ENCODE measurements at places on chromosomes 2 and 18. TPM values are rescaled to one million over a fixed set of nuclear protein-coding genes. Genes with fewer than 3 reads are reported as not detected.
A peak's percentile ranks its signal among the peaks of the same experiment; 100 is the strongest.

DNA sequence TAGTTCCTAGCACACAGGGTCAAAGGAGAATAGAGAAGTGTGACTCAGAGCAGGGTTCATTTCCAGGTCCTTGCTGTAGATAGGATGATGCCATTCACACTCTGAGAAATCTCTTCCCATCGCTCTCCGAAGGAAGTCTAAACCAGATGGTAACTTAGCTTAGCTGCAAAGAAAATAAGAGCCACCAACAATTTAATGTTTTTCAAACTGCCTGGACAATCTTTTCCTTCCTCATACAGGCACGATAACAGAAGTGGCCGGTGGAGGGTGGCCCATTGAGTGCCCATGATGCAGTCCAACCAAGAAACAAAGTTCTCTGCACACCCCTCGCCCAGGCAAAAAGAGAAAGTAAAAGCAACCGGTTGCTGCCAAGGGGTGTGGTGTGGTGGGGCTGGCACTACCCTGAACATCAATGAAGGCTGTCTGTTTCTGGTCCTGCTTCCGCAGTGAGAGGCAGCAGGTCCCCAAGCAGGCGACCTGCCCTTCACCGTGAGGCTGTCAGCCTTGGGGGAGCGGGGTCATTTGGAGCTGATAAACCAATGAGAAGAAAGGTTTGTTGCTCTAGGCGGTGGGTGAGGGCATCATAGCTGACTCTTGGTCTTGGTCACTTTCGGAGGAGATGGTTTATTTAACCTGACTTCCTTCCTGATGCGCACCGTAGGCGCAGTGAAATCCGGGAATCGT is 105.6 kb upstream of the CD302 start:
- peak; percentile 17 for DNase-seq

- DNase-seq, result no peak
These were observed 144.3 kb upstream of the DAPL1 start for GRCh38 chr2:158650646-158651357.

- no peak for DNase-seq
These were observed 205.5 kb upstream of the MYT1L start for GRCh38 chr2:2536416-2537056.

GRCh38 chr2:44928483-44929158 is 12.9 kb upstream of the SIX3 start:
- no peak for DNase-seq

DNA sequence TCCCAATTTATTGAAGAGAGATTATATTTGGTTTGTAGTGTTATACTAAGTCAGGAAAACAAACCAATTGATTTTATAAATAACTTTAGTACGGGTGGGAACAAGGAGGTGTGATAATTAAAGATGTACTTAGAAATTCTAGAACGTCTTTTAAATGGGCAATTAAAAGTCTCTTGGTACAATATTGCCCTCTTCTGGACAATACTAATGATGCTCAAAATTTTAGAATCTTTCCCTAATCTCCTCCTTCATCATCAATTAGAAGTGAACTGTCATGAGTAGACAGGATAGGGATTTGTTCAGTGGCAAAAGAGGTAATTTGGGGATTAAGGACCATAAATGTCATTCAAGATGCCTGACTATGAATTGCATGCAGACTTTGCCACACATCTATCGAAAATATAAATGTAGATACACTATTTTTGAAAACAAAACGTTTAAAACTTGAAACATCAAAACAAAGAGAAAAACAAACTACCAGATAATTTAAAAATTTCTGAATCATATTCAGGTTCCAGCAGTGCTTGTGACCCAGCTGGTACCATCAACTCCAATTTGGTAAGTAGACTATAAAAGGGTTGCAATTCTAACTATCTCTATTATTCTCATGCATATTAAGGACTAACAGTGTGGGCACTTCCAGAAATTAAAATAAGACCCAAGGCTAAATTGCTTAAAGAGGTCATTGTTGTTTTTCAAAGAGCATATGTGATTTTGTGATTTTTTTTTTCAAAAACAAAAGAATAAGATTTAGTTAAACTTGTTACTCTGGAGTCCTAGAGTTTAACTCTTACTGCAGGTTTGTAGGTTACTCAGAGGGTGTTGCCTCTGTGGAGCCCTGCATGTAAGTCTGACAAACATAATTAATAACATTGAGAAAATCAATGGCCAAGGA is 123.5 kb downstream of the LAMA3 start:
- DNase-seq, result no peak

DNA sequence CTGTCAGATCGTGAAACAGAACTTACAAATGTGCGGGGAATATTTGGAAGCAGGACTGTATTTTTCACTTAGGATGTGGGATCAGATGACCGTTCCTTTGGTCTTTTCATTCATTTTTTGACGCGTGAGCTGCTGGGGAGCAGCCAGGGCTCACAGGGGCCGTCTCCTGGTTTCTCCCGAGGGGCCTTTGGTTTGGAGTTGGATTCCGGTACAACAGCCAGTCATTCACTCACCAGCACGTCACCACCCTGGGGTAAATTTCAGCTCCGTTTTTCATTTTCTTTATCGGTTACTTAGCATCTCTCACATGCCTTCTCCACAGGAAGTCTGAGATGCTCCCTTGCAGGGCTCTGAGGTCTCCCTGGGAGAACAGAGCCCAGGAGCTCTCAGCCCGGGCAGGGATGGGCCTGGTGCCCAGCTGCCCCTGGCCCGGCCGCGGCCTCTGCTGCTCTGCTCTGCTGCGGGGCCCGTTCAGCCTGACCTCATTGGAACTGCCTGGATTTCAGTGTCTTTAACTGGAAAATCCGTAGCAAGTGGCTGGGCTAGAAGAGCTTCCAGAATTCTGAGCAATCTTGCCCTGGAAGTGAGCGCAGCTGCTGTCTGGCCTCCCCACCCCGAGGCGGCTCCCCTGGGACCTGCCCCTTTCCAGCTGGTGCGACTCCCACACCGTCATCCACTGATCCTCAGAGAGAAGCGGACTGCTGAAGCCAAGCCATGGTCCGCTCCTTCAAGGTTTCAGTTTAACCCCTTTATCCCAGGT is 335.6 kb downstream of the EIPR1 start:
- DNase-seq, result peak; percentile 60

DNA sequence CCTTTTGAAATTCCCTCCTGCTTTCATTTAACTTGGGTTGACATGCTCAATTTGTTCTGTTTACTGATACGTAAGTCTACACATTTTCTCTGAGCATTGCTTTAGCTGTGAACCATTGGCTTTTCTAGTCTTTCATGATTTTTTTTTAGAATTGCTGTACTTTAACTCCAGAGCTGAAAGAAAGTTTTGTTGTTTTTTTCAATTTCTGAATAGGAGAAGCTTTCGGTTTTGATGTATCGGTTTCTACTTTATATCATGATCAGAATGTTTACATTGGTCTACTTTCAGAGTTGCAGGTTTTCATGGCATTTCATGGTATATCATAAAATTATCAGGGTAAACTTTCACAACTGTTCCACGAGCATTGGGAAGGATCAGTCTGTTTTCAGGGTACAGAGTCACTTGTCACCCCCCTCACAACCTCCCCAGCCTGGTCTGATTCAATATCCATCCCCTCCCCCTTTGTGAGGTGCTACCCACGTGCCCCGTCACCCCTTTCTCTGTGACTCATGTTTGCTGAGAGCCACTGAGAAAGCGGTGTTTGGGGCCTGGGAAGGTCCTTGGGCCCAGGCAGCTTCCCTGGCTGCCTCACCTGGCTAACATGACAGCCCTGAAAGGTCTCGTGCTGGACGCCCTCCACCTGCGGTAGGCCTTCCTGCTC is 7.0 kb downstream of the ASTL start:
- no peak for DNase-seq

- DNase-seq, result no peak
These were observed 55.2 kb upstream of the TRIB2 start for GRCh38 chr2:12661489-12661888.

DNA sequence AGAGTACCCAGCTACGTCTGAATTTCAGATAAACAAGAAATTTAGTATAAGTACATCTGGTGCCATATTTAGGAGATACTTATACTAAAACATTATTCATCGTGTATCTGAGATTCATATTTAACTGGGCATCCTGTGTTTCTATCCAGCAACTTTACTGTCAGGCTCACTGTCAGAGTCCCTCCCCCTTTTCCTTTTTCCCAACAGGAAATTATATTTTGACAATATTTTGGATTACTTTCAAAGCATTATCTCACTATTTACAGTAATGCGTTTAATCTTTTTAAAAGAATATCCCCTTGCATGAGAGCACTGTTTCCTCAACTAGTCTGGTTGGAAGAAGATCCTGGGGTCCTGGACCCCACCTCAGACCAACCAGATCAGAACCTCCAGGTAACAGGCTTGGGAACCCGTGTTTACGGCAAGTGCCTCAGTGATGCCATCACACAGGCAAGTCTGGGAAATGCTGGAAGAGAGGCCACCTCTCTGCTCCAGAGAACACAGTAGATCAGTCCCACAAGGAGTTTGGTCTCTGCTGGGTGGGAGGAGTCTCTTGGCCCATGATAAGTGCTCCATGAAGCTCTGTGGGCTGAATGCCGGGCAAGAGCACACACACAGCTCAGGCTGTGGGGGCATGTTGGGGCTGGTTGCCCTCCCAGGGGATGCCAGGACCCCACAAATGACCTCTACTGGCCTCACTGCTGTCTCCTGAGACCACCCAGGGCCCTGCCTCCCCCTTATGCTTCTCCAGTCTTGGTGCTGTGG is 84.2 kb upstream of the UXS1 start:
- no peak for DNase-seq

DNA sequence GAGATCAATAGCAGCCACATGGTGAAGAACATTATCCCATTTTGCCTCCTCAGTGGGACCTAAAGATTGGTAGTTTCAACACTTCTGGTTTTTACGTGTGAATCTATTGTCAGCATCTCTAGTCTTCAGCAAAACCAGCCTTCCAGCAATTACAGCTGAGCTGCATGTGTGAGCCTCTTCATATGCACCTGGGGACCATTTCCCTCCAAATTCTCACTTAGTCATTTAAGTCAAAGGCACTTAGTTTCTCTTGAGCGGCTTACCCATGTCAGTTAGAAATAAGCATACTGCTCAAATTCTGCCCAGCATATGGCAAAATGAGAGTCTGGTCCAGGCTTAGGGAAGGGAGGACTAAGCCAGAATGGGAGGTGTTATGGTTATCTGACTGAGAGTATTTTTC is 99.7 kb upstream of the NXPH2 start:
- no peak for DNase-seq

DNA sequence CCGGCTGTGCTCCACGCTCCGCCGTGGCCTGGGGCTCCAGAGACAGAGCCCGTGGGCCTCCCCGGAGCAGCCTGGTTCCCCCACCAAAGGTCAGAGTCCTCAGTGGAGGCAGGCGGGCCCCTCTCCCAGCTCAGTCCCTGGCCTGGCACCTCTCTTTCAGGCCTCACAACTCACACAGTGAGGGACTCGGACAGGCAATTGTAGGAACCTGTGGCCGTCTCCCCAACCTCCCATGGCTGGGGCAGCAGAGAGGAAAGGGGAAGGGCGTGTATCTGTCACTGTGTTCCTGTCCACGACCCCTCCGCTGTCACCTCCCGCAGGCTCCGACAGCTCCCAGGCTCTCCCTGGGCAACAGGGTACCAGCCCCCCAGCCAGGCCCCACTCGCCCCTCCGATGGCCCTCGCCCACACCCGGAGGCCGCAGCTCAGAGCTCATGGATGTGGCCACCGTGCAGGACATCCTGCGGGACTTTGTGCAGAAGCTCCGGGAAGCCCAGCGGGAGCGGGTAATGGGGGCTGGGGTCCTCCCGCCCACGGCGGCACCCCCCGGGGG is 32.4 kb upstream of the SNED1 start:
- no peak for DNase-seq

GRCh38 chr18:2338601-2339000 is 232.7 kb downstream of the METTL4 start:
- DNase-seq, result no peak

The XDH gene
- total RNA-seq, result 2.9 TPM

The FNDC4 gene
- 2.4 TPM for total RNA-seq

The STAT1 gene
- total RNA-seq, result 107 TPM

The BOLL gene
- not detected for total RNA-seq

Measured in upper lobe of left lung (tissue), 6 donors.